ENCODE measurements at places on chromosomes 7 and 10.

DNA sequence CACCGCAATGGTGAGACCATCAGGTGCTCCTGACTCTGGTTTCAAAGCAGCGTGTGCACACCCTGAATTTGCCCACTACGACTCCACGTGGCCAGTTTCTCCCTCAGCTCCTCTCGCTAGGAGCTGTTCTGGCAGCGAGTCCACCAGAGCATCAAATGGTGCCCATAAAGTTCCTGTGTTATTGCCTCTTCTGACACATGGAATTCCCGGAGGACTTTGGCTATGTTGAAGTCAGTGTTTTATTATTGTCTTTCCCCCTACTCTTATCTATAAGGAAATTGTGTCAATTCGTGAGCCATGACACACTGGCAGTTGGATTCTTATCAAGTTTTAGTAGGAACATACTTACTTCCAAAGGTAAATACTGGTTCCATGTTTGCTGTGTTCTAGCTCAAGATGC is 53.9 kb upstream of the NPVF start:
- no peak for DNase-seq

- DNase-seq, result no peak
Observed at GRCh38 chr10:72097448-72098300, 9.3 kb upstream of the SPOCK2 start.

GRCh38 chr7:135076882-135077281 is 71.0 kb upstream of the TMEM140 start:
- no peak for DNase-seq

DNA sequence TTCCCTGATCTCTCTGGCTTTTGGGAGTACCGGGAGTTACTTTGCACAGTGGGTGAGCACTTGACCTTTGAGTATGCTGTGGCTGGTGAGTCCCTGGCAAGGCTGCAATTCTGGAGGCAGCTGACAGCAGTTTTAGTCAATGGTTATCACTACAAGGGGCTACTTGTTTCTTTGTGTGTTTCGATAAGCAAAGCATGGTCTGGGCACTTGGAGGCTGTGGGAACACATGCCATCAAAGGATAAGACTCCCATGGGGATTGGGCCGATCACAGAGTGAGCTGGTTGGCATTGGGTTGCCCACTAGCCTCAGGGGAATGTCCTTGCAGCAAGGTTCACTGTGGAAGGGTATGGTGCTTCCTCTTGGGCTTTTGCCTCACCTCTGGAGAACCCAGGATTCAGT is 208.2 kb downstream of the SNX13 start:
- DNase-seq, result no peak

GRCh38 chr7:96991546-96992191 is 13.7 kb upstream of the DLX6 start:
- no peak for DNase-seq

- no peak for DNase-seq
Observed at GRCh38 chr10:15237351-15237750, 68.9 kb upstream of the NMT2 start.

GRCh38 chr10:22156750-22157149 is 61.1 kb downstream of the EBLN1 start:
- DNase-seq, result no peak

GRCh38 chr10:48768926-48769325 is 84.3 kb downstream of the WDFY4 start:
- DNase-seq, result no peak

- no peak for DNase-seq
Observed at GRCh38 chr10:1068380-1069361, 12.5 kb downstream of the WDR37 start.

- DNase-seq, result no peak
Observed at GRCh38 chr10:31668326-31668725, 260.3 kb downstream of the ARHGAP12 start.

DNA sequence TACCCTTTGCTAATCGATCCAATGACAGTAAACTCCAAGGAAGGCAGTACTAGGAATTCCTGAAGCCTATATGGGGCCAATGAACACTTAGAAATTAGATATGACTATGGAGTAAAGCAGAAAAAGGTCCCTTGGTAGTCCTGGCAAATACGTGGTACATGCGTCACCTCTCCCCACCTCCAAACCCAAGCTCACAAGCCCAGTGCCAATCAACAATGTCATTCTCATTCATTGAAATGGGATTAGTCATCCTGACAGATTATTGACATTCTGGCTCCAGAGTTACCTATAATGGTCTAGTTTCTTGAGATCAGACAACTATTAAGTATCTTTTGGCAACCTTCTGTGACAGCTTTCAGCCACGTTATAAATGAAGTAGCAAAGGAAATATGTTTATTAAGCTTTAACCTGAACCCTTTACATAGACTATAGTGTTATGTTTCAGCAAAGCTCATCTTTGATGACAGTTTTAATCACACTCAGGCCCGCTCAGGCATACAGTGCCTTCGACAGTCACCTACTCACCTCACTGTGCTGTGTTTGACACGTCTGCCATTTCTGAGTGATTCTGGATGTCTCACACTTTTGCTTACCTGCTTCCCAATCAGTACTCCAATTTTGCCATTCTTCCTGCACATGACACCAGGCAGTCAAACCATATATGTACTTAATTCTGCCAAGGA is 69.6 kb upstream of the ADO start:
- no peak for DNase-seq

DNA sequence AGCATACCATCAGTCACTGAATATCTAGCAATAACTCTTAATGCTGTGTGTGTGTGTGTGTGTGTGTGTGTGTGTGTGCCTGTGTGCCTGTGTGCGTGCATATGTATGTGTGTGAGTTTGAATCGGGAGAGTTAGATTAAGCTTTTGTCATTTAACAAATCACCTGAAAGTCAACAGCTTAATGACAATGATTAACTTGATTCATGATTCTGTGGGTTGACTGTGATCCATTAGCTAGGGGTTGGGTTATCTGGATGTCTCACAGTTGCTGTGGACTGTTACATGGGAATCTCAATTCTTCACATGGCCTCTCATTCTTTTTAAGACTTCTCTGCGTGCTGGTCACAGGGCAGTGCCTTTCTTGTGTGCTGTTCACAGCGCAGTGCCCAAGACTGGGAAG is 639.0 kb upstream of the SORCS1 start:
- no peak for DNase-seq

GRCh38 chr7:159158888-159159405 is 14.3 kb upstream of the VIPR2 start:
- DNase-seq, result no peak

GRCh38 chr10:102962951-102963755 is 45.1 kb downstream of the CNNM2 start:
- DNase-seq, result no peak
